ENCODE measurements at places on chromosomes 6 and 20. TPM values are rescaled to one million over a fixed set of nuclear protein-coding genes. Genes with fewer than 3 reads are reported as not detected.

DNA sequence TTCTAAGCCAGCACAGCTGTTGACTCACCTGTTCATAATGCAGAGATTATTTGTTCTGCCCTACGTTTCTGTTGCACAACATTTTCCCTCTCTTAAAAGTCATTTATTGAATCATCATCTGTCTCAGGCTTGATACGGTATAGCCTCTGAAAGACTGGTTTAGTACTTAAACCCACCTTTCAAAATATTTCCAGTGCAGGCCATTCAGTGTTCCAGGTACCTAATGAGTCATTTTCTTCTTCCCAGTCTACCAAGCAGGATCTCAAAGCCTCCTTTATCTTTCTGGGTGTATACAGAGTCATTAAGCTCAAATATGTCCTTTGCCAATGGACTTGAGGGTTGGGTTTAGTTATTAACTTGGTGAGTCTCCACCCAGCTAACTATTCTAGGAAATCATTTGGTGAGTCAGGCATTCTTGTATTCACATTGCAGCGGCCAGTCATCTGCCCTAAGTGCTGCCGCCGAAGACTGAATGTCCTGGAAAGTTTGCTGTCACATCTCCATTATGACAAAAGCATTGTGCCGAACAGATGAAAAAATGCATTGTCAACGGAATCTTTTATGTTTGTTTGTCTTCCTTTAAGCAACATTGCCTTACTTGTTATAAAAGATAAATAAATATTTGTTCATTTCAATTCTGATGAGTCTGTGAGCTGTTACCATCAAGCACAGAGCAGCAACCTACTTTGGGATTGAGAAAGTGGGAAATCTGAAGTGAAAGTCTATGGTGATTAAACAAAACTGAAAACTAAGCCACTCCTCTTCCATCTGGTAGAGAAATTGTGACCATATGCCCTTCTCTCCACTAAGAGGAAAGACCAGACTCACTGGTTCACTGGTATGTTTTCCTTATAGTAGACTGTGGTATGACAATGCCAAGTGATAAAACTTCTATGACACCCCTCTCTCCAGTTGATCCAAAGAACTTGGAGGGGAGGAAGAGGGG is 14.3 kb upstream of the FAM135A start:
- DNase-seq, result peak; percentile 76

GRCh38 chr6:81480139-81480538 is 272.3 kb downstream of the TENT5A start:
- no peak for DNase-seq

DNA sequence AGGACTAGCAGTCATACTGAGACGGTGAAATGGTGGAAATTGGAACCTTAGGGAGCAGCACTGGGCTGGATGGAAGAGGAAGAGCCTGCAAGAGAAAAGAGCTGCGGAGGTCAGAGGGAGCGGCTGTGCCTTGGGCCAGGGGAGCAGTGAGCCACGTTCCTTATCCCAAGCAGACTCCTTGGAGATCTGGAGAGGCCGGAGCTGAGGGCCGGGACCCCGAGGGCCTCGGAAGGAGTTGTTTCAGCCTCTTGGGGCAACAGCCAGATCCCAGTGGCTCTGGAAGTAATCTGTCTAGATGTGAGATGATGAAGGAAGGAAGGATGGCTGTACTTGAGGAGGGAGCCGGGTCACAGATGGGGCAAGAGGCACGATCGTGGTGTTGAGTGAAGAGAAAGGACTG is 16.1 kb downstream of the PCMTD2 start:
- no peak for DNase-seq

GRCh38 chr20:47642624-47643023 is 140.9 kb downstream of the NCOA3 start:
- DNase-seq, result no peak

Gene ANKRD66
- total RNA-seq, result not detected

- DNase-seq, result no peak
These were observed 118.9 kb upstream of the CEP85L start for GRCh38 chr6:118770112-118770788.

- peak; percentile 22 for DNase-seq
These were observed 101.1 kb downstream of the HIVEP1 start for GRCh38 chr6:12113190-12113577.

- peak; percentile 3 for DNase-seq
These were observed 84.6 kb upstream of the ZNF322 start for GRCh38 chr6:26743941-26744699.

Gene GCNT2
- 0.43 TPM for total RNA-seq

DNA sequence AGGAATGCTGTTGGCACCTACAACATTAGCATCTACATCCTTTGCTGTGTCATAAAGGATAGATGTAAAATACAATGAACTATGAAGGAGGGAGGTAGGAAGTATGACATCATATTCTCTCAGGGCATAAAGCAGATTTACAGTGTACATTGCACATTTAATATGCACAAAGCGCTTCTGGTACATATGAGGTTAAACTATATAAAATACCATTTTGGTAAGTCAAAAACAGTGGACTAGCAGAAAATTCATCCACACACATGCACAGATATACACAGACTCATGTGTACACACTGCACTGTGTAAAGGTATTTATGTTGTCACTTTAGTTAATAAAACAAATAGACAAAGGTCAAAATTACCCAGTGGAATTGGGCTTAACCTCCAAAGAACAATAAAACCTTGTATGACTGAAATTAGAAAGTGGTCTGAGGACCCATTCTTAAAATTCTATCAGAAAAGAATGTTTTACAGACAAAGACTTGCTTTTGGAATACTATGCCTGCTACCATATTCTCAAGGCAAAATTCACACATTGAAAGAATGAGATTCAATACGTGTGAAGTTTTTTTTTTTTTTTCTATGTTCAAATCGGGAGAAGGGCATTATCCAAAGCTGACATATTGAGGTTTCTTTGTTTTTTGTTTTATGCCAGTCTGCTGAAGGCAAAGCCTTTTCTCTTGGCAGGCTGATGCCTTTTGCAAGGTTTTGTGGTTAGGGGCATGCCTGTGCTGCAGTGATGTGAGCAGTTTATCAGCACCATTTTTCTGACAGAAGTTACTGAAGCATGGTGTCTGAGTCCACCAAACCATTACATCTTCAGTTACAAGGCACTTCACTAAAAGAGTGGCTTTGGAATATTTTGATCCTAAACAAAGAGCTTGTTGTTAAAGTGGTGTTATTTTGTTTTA is 199.0 kb downstream of the PLCB1 start:
- DNase-seq, result no peak

GRCh38 chr20:4519534-4519933 is 202.2 kb upstream of the PRND start:
- peak; percentile 14 for DNase-seq

GRCh38 chr6:98124171-98124570 is 710.2 kb upstream of the POU3F2 start:
- DNase-seq, result no peak

Gene KATNA1
- 17.9 TPM for total RNA-seq

- DNase-seq, result no peak
These were observed 36.9 kb upstream of the ID1 start for GRCh38 chr20:31568041-31568731.

Gene HLA-DMA
- 2.1 TPM for total RNA-seq

GRCh38 chr6:164008902-164009301 is 594.4 kb downstream of the QKI start:
- no peak for DNase-seq

Gene MMP24
- total RNA-seq, result 0.16 TPM

DNA sequence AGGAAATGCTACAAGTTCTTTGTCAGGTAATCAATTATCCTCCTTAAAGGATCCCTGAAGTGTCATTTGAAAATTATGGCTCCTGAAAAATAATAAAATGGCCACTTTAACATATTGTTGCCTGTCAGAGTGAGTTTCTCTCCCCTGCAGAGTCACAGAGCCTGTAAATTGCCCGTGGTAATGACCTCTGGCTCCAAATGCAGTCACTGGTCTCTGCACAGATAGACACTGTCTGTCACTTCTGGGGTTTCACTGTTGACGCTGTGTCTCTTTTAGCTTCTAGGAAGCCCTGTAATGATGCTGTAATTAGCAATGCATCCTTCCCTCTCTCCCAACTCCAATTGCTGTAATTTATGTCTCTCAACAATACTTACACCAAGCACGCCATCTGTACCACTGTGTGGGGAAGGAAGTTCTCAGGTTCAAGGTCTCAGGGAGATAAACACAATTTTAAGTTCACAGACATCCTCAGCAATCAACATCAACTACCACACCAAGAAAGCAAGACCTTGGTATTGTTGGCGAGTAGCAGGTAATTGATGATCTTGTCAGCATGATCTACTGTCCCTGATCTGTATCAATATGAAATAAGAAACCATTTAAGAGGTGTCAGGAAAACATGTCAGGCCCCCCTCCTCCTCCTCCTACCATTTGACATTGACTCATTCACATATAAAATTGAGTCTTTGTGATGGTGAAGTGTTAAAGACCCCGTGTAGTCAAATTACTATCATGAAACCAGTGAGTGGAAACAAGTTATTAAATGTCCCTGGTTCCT is 91.2 kb upstream of the SULF2 start:
- DNase-seq, result no peak

DNA sequence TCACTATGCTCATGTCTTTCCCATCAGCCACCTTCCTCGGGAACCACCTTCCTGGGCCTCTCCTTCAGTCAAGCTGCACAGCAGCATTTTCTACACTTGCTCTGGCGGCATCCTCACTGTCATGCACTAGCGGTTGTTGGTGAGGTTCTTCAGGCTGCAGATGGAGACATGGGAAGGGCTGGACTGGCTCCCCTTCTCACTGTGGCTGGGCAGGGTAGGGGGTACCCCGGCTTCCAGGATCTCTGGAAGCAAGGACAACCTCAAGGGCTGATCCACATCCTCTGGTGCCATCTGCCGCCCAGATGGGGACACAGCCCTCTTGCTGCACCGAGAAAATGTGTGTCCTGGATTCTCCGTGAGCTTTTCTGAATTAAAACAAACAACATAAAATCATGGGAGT is 180.1 kb upstream of the RNF24 start:
- peak; percentile 43 for DNase-seq

GRCh38 chr6:90078513-90079289 is 184.4 kb downstream of the GJA10 start:
- no peak for DNase-seq

DNA sequence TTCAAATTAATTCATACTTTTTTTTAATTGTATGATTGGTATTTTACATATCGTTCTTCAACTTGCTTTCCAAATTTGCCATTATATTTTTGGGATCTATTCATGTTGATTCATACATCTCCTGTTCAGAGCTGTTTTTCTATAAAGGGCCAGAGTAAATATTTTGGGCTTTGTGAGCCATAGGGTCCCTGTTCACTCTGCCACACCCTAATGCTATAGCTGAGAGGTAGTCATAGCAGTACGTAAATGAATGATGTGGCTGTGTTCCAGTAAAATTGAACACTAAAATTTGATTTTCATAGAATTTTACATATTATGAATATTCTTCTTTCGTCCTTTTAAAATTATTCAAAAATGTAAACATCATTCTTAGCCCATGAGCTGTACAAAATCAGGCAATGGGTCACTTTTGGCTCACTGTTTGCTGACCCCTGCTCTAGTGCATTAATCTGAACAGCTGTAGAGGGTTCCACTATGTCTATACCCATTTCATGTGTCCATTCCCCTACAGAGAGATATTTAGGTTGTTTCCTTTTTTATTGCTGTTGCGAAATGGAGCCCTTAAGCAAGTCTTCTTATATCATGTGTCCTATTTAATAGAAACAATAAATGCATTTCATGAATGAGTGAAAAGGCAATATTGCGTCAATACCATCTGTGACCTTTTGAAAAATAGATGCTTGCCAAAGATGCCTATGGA is 136.4 kb upstream of the SALL4 start:
- no peak for DNase-seq

Gene GSTA1
- total RNA-seq, result not detected

DNA sequence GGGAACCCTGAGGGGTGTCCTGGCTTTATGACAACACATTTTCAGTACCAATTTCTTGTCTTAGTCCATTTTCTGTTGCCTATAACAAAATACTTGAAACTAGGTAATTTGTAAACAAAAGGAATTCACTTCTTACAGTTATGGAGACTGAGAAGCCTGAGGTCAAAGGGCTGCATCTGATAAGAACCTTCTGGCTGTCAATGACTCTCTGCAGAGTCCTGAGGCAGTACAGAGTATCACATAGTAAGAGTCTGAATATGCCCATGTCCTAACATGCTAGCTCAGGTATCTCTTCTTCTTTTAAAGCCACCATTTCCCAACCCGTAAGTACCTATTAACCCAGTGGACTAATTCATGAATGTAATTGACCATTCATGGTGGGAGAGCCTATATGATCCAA is 1458.6 kb upstream of the EYS start:
- DNase-seq, result no peak

Gene C6orf15
- 1.2 TPM for total RNA-seq

DNA sequence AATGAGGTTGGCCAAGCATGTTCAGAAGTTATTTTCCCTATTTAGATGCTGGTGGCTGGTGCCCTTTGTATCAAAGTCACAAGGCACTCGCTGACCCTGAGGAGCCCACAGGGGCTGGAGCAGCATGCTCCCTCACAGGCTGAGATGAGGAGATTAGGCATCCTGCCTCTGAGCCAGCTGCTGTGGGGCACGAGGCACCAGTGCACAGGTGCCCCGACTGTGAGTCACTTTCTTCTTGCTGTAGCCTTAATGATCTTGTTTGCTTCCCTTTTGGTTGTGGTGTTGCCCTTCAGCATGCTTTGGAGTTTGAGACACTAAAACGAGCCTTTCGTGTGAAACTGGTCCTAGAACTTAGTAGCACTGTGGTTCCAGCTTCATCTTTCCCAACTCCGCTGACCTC is 4.3 kb downstream of the PSMG4 start:
- DNase-seq, result peak; percentile 93

DNA sequence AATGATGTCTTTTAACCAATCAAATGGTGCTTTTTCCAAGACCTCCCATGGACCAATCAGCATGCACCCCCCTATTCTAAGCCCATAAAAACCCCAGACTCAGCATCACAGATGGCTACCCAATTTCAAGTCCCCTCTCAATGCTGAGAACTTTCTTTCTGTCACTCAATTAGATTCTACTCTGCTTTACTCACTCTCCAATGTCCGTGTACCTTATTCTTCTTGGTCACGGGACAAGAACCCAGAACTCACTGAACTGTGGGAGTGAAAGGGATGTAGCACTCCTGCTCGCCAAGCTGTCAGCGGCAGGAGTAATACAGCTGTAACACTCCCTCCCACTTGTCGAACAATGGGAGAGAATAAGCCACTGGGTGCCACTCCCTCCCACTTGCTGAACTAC is 20.8 kb upstream of the MAP7 start:
- DNase-seq, result no peak

Gene TFEB
- 6.4 TPM for total RNA-seq

GRCh38 chr20:38217791-38218565 is 42.6 kb downstream of the KIAA1755 start:
- peak; percentile 85 for DNase-seq

- DNase-seq, result no peak
These were observed 88.6 kb downstream of the SIM1 start for GRCh38 chr6:100376103-100376502.

GRCh38 chr6:137542713-137543112 is 48.5 kb upstream of the OLIG3 start:
- no peak for DNase-seq

- no peak for DNase-seq
These were observed 95.9 kb downstream of the SMOC2 start for GRCh38 chr6:168536665-168537539.

- DNase-seq, result no peak
These were observed 60.1 kb upstream of the RALGAPA2 start for GRCh38 chr20:20772497-20773085.

Gene PKHD1
- total RNA-seq, result 3.6 TPM

- no peak for DNase-seq
These were observed 63.1 kb upstream of the IFNGR1 start for GRCh38 chr6:137282254-137282653.

- no peak for DNase-seq
These were observed 282.7 kb downstream of the PLCB1 start for GRCh38 chr20:8414586-8415274.
